Midbrain (tissue), 1 donor: ENCODE measurements at places on chromosomes 7 and 10.

- DNase-seq, result no peak
Measured at GRCh38 chr10:95341716-95342130, 50.9 kb upstream of the PDLIM1 start.

DNA sequence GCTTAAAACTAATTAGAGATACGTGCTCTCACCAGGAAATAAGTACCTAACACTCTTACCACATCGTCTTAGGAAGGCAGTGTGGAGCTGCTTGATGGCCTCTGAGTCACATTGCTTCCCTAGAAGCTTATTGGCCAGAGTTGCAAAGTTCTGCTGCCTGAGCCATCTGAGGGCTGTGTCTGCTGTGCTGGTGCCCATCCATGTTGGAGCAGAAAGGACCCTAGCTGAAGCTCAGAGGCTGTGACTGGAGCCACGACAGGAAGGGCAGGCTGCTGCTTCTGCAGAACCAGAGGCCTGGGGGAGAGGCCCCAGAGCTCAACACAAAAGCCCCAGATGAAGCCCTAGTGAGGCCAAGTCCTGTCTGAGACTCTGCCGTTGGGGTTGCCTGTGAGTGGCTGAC, 64.8 kb upstream of the IGFBP3 start:
- DNase-seq, result no peak

- no peak for DNase-seq
Measured at GRCh38 chr10:99689461-99689860, 30.2 kb downstream of the ENTPD7 start.

DNA sequence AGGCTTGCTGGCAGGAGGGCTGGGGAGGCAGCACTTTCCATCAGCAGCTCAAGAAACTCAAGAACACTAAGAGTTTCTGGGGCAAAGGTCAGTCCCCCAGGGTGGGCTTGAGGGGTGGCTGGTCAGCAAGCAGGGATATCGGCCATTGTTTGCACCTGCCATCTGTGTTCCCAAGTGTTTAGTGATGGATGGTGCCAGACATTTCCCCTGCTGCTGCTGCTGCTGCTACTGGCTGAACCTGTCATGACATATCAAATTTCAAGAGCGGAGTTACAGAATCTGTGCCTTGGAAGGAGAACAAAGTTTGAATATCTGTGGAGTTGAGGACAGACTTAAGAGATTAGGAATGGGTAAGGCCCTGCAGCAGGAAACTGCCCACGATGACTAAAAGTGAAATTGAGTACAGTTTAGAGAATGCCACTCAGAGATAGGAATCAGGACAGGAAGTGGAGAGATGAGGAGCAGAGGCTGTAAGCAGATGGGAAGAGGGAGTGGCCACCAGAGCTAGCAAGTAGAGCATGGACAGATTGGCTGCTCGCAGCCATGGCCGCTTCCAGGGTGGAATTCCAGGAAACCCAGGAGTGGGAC, 39.2 kb upstream of the PPP1R3C start:
- no peak for DNase-seq

- DNase-seq, result no peak
Measured at GRCh38 chr10:89114846-89115625, 92.1 kb downstream of the CH25H start.

GRCh38 chr10:22714479-22715289, at the start of gene PIP4K2A:
Gene PIP4K2A (minus strand): TSS chr10:22714578. CDS start chr10:22714326, 252 bp downstream.
- DNase-seq, result peak; percentile 80

DNA sequence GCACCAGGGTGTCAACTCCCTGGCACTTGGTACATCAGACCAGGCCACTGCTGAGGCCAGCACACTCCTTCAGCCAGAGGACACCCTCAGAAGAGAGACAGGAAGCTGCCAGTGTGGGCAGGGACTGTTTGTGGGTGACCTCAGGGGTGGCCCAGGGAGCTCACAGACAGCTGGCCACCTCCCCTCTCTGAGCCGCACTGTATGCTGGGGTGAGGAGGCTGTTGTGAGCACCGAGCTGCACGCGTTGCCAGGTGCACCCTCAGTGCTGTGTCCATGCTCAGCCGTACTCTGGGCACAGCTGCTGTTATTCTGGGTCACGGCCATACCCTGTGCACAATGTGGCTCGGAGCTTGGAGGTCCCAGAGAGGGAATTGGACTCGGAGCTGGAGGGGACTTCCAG, 61.5 kb upstream of the NANOS1 start:
- DNase-seq, result no peak

- DNase-seq, result no peak
Measured at GRCh38 chr10:103452506-103453230, 498 bp upstream of the CALHM2 start.

GRCh38 chr7:96303686-96304443, 18.0 kb downstream of the SLC25A13 start:
- no peak for DNase-seq

DNA sequence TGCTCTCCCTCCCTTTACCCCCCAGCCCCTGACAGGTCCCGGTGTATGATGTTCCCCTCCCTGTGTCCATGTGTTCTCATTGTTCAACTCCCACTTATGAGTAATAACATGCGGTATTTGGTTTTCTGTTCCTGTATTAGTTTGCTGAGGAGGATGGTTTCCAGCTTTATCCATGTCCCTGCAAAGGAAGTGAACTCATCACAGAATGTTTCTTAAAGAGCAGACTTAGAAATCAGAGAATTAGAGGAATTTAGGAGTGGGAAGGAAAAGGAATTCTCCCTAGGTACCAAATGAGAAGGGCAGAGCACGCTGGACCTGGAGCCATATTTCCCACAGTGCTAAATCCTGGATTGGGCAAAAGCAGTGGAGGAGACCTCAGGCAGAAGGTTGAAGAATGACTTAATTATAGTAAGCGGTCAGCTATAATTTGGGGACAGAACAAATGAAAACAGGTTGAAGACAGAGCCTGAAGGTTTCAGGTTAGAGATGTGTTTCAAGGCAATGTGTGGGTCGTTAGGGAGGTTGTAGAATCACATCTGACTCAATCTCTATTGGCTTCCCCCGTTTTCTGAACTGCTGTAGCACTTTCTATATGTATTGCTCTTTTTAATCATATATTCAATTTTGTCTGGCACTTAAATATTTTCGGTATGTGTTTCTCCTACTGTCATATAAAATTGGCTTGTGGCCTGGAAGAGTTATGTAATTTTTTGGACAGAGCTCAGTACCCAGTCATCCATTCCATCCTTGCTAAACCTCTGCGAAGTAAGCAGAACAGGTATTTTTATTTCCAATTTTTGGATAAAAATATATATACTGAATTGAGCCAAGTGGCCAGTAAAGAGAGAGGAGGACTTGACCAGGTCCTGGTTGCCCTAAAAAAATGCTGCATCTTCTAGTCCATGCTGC, 210.5 kb upstream of the KLF6 start:
- no peak for DNase-seq

- DNase-seq, result no peak
Measured at GRCh38 chr10:27258838-27259812, 18.5 kb upstream of the ACBD5 start.

DNA sequence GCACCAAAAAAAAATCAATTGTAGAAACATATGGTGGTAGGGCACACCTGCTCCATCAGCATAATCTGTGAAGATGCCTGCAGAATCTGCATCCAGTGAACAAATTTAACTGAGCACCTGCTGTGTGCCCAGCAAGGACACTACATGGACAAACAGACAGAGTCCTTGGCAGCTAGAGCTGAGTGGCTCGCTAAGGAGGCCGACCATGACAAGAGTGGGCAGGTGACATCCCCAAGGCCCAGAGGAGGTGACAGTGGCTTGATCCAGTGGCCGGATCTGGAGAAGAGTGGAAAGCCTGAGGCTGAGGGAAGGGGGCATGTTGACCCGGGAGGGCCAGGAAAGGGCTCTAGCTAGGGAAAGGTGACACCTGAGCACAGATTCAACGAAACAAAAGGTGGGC, 68.1 kb downstream of the MAD1L1 start:
- DNase-seq, result no peak

GRCh38 chr7:47378728-47379395, 203.0 kb downstream of the TNS3 start:
- no peak for DNase-seq

DNA sequence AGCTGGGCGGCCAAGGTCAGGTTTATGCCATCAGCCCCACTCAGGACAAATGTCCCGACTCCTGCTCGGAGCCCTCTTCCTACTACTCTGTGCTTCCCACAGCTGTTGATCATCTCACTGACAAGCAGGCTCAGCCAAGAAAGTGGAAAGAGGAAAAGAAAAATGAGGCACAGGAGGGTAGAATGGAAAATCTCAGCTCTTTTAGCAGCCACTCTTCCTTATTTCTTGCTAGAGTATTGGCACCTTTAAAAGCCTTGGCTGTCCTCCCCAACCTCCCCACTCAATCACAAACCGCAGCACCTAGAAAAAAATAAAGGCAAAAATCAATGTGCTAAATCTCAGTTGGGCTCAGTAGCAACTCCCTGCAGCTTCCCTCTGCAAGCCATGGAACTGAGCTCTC, 35.3 kb upstream of the AGK start:
- DNase-seq, result no peak

DNA sequence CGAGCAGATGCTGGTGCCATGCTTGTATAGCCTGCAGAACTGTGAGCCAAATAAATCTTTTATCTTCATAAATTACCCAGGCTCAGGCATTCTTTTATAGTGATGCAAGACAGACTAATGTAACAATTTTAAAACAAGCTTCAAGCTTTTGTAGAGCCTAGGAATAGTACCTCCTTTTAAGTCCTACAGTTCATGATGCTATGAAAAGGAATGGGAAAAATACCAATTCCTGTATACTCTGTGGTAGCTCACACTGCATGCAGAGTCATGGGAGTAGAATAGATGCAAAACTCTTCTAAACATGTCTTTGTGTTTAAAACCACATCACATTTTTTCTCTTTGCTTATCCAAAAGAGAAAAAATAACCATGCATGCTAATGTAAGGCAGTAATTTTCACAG, 66.6 kb upstream of the WNT16 start:
- no peak for DNase-seq

- no peak for DNase-seq
Measured at GRCh38 chr7:132090444-132090843, 485.8 kb downstream of the PLXNA4 start.

- DNase-seq, result no peak
Measured at GRCh38 chr10:131346456-131346855, 34.9 kb upstream of the TCERG1L start.

- no peak for DNase-seq
Measured at GRCh38 chr7:16905300-16906044, 23.7 kb upstream of the AGR3 start.

- DNase-seq, result no peak
Measured at GRCh38 chr7:42174391-42174912, 62.6 kb downstream of the GLI3 start.

- DNase-seq, result no peak
Measured at GRCh38 chr7:50652400-50653125, 87.4 kb upstream of the DDC start.

- peak; percentile 34 for DNase-seq
Measured at GRCh38 chr10:93757801-93758507, at the start of gene LGI1. Gene LGI1 (plus strand): TSS chr10:93757936. CDS start chr10:93758145, 209 bp downstream.

DNA sequence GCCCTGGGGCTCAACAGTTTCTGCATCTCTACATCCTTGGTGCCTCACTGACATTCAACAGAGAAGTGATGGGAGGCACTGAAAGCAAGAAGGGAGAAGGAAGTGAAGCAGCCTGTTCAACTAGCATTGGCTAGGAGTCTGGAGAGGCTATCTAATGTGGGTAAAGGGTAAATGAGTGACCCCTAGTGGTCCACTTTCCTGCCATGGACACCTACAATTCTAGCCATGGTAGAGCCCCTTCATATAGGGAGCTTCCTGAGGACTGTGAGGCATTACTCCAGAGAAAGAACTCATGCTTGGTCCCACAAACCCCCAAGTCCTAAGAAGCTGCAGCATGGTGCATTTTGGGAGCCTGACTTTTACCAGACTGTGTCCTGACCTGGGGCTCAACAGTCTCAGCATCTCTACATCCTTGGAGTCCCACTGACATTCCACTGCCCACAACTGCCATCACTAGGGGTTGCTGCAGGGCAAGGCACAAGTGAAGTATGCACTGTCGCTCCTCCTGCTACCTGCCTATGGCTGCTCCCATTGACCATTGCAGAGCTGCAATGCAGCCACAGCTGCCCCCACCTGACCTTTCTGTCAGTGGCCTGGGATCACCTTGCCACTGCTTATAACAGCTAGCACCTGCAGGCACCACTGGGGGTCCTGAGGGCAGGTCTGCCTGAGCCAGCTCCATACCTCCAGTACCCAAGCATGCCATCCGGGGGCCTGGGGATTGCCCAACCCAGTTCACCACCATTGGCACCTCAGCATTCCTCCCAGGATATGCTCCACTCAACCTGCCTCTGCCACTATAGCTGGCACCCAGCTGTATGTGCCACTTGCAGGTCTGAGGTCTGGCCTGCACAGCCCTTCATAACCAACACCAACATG, 44.1 kb upstream of the CDK6 start:
- peak; percentile 1 for DNase-seq

- no peak for DNase-seq
Measured at GRCh38 chr10:47137311-47137851, 162.6 kb upstream of the GDF10 start.

GRCh38 chr7:42235741-42236161, 1.3 kb downstream of the GLI3 start:
- no peak for DNase-seq

DNA sequence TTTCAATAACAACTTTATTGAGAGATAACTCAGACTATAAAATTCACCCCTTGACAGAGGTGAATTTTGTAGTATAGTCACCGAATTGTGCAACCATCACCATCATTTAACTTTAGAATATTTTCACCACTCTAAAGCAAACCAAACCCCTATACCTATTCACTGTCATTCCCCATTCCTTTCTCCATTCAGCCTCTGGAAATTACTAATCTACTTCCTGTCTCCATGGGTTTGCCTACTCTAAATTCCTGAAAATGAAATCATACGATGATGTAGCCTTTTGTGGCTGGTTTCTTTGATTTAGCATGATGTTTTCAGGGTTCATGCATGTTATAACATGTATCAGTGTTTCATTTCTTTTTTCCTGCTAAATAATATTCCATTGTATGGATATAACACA, 15.6 kb upstream of the LMTK2 start:
- DNase-seq, result no peak

- DNase-seq, result no peak
Measured at GRCh38 chr7:113204415-113204814, 86.1 kb upstream of the SMIM30 start.

DNA sequence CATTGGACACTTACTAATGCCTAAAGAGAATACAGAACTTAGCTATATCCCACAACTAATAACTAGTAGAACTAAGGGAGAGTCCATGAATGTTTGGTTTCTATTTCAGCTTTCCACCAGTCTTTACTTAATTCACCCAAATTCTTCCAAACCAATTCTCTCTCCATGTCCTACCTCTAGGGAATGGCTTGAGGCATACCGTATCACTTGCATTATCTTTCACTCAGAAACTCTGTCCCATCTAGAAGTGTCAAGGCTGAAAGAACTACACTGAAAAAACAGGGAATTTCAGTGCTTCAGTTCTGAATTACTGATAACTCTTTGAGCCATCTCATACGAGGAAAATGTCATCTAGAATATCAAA, 758 bp downstream of the TMEM168 start:
- DNase-seq, result no peak

DNA sequence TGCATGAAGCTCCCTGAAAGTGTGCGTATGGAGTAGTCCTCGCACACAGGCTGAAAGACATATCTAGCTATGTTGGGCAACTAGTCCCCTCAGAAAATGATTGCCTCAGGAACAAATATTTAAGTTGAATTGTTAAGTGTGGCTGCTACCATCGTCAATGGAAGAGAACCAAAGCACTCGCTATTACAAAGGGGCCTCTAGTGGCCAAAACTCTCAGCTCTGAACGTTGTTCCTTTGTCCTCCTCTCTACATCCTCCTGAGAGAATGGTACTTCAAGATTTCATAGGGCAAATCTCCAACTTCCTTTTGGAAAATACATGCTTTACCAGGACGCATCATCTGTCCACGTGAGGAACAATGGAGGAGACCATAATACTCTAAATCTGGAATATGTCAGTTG, 209.9 kb downstream of the NRG3 start:
- no peak for DNase-seq

- peak; percentile 53 for DNase-seq
Measured at GRCh38 chr7:25098096-25099046, 26.7 kb downstream of the CYCS start.
